Anterior cingulate cortex (tissue), 58 donors: ENCODE measurements at places on chromosomes 3 and 15.

- DNase-seq: no peak
These were observed 68.3 kb downstream of the SMAD3 start for GRCh38 chr15:67133738-67134066.

DNA sequence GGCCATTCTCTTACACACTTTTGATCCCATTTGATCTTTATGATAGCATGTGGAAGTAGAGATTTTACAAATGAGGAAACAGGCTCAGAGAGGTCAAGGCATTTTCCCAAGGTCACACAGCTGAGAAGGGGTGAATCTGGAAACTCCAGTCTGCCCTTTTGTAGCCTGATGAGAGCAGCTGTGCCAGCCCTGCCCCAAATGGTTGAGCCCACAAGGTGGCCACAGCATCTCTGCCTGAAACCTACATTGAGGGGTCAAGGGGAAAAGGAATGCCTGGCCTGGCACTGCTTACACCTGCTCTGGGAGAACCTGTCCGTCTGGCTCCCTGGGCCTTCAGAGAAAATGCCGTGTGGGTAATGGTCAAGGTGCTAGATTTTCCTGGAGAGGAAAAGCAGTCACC is 200.2 kb upstream of the LINGO1 start:
- no peak for DNase-seq

DNA sequence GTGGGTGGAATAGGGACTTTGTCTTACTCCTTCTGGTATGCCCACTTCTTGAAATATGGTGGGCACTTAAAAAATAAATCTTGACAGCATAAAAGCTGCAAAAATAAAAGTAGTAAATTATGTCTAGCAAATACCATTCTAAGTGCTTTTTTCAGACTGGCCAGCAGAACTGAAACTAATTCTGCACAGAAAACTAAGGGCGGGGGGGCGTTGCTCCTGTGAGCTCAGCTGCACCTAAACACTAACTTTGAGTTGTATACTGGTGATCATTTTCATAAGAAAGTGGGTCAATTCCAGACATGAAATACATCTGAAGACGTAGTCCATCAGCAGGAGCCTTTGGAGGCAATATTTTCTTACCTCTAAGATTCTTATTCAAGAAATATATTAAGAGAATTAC is 114.8 kb downstream of the WDR76 start:
- no peak for DNase-seq

GRCh38 chr15:66214246-66214645 is 39.3 kb downstream of the MEGF11 start:
- DNase-seq: no peak

DNA sequence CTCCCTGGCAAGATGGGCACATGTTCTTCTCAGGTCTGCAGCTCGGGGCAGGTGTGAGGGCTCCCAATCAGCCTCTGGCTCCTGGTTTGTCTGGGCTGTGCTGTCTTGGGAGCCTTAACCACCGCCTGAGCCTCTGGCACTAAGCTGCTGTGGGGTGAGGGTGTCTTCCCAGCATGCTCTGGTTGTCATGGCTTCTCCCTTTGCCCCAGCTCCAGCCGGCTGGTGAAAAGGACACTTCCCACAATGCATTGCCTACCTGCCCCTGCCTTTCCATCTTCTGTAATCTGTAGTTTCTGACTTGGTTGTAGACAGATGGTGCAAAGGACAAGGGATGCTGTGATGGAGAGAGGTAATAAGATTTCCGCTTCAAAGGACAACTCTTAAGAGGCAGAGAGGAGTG is 295.3 kb downstream of the TLE3 start:
- DNase-seq: no peak

- no peak for DNase-seq
These were observed 291.6 kb downstream of the ADAMTS17 start for GRCh38 chr15:100049936-100050876.
